ENCODE measurements at places on chromosomes 6 and 20.

- no peak for DNase-seq
Measured at GRCh38 chr20:6100246-6100645, 22.6 kb downstream of the FERMT1 start.

DNA sequence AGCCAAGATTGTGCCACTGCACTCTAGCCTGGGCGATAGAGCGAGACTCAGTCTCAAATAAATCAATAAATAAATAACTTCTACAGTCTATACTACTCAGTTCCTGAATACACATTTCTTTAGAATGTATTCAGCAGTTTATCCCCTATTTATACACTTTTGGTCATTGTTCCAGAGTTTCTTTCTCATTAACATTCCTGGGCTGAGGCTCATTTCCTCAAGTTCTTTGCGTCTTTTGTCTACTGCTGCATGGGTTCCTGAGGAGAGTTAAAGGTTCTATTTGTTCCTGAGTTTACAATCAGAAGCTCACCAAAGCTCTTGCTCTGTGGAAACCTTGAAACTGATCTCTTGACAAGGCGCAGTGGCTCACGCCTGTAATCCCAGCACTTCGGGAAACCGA is 37.7 kb upstream of the SASH1 start:
- no peak for DNase-seq

- DNase-seq, result no peak
Measured at GRCh38 chr6:14746139-14746837, 499.6 kb upstream of the JARID2 start.

- DNase-seq, result no peak
Measured at GRCh38 chr20:20231528-20232298, 136.2 kb upstream of the INSM1 start.

DNA sequence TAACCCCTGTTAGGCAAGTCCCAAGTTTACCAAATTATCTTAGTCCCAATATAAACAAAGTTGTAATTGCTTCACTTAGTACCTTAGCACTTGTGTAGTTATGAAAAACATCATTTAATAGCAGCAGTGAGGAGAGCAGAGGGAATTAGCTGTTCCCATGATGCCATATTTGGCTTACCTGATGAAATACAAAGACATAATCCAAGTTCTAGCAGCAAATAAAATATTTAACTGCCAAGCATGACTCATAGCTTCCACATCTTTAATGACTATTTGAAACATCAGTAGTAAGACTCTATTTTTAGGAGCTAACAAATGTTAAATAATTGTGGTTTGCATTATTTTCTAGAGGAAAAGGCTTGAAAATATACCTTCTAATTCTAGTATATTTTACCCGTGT is 94.0 kb upstream of the MCHR2 start:
- peak; percentile 6 for DNase-seq

DNA sequence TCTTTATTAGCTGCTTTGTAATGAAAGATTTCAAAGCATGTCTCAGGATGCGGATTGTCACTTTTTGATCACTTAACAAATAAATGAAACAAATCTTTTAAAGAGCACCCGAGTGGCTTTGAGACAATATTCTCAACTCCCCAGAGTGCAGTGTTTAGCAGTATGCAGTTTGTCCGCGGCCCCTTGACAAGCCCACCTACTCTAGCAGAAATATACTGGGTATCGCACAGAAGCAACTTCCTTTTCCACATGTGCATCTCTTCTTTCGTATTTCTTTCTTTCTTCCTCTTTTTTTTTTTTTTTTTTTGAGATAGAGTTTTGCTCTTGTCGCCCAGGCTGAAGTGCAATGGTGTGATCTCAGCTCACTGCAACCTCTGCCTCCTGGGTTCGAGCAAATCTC is 84.5 kb upstream of the FAM184A start:
- no peak for DNase-seq

- no peak for DNase-seq
Measured at GRCh38 chr6:137683916-137684315, 183.1 kb upstream of the TNFAIP3 start.

- no peak for DNase-seq
Measured at GRCh38 chr20:4985658-4986057, 15.7 kb downstream of the SLC23A2 start.

DNA sequence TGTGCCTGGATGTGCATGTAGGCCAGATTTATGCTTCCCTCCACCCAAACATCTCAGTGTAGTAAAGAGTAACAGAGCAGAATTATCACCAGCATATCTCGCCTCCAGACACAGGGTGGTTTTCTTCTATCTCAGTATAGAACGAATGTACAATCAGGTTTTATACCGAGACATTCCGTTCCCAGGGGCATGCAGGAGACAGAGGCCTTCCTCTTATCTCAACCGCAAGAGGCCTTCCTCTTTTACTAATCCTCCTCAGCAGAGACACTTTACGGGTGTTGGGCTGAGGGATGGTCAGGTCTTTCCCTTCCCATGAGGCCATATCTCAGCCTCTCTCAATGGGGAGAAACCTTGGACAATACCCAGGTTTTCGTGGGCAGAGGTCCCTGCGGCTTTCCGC is 36.4 kb upstream of the MC3R start:
- no peak for DNase-seq

DNA sequence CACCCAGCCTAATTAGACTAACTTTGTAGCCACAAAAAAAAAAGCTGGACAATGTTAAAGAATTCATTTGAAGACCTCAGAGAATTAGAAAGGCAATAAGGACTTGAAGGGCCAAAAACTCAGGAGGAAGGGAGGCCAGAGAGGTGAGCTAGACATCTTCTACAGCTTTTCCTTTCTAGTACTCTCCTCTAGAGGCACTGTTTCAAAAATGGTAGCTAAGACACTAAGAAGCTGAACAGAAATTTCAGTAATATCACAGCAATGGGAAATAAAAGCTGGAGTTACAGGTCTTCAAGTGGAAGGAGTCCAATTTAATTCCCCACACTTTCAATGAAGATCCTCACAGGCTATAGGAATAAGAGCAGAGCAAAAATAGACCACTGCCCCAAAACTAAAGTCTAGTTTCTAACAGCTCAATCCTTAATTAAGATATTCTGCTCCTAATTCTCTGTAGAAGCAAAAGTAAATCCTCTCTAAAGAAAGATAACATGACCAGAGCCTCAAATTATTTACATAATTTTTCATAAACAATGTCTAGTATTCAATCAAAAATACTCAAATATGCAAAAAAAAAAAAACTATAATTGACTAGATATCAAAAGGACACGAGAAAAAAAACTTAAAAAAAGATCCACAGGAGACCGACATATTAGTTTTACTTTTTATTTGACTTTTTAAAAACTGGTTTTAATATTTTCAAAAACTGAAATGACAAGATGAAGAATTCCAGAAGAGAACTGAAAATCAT is 63.7 kb downstream of the RNGTT start:
- DNase-seq, result peak; percentile 2
